ENCODE measurements at places on chromosomes 5 and 9.

GRCh38 chr5:171367424-171368370 lies 20.0 kb upstream of the NPM1 start:
- no peaks in the 10 kb centered on the region for H3K4me1 ChIP-seq
- no peak overlapping the region for H3K27ac ChIP-seq
- H3K4me3 ChIP-seq, result no peak overlapping the region
- peaks cover 23% of the 10 kb centered on the region for H3K27me3 ChIP-seq

DNA sequence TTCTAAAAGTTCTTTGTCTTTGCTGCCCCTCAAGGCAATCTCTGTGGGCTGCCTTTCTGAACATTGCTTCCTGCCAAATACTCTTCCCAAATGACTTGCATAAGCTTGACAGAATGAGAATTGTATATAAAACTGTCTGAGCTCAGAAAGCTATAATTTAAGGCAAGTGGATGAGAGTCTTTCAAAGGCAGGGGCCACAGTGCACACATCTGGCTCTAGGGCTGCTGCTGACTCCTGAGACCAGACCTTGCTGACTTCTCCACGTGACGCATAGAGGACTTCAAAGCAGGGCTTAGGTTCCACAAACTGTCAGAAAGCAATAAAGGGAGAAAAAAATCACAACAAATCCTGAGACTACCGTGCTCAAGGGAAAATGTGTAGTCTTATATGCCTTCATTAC lies 79.4 kb upstream of the DIRAS2 start:
- no peaks in the 10 kb centered on the region for H3K36me3 ChIP-seq
- H3K27me3 ChIP-seq, result no peaks in the 10 kb centered on the region
- no peak overlapping the region for H3K4me3 ChIP-seq
- H3K27ac ChIP-seq, result no peak overlapping the region

GRCh38 chr5:92908952-92909601 lies 671.9 kb downstream of the NR2F1-AS1 start:
- no peak overlapping the region for H3K4me3 ChIP-seq
- H3K27ac ChIP-seq, result no peak overlapping the region
- no peak for DNase-seq
- H3K4me1 ChIP-seq, result no peaks in the 10 kb centered on the region
- H3K36me3 ChIP-seq, result no peaks in the 10 kb centered on the region

DNA sequence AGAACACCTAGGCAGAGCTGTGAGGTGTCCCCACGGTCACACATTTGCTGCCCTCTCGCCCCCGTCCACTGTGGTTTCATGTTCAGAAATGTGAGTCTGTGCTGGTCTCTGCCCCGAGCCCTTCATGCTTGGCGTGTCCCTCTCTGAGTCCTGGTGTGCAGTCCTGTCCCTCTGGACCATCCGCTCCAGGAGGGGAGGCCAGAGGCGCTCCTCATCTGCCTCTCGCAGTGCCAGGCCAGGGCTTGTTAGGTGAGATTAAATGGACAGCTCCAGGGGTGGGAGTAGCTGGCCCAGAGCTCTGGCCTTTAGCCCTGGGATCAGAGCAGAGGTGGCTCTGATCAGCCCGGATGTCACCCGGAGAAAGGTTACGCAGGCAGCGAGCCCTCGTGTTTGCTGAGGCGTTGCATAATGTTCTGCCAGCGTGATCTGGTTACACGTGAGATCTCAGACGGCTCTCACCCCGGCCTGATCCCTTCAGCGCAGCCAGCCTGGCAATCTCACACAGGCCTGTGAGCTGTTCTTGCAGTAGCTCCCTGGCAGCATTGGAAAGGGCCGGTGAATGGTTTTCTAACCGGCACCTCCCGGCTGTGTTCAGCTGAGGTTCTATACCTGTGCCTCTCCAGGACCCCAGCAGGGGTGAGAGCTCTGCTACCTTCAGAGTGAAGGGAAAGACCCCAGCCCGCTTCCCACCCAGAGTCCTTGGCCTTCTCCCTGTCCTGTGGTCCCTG lies 24.5 kb downstream of the PTGES2 start:
- H3K4me3 ChIP-seq, result no peak overlapping the region
- peaks cover 32% of the 10 kb centered on the region for H3K36me3 ChIP-seq
- H3K4me1 ChIP-seq, result peaks cover 61% of the 10 kb centered on the region
- H3K27me3 ChIP-seq, result no peaks in the 10 kb centered on the region
- no peak for DNase-seq
- peak overlapping the region; percentile 22 for H3K27ac ChIP-seq

- H3K27me3 ChIP-seq, result no peaks in the 10 kb centered on the region
- H3K4me1 ChIP-seq, result no peaks in the 10 kb centered on the region
- no peak overlapping the region for H3K4me3 ChIP-seq
- H3K27ac ChIP-seq, result no peak overlapping the region
These were observed 75.9 kb upstream of the ADAMTSL1 start for GRCh38 chr9:18398038-18398437.

GRCh38 chr5:103014983-103015382 lies 105.0 kb downstream of the GIN1 start:
- no peak overlapping the region for H3K4me3 ChIP-seq
- no peaks in the 10 kb centered on the region for H3K4me1 ChIP-seq
- H3K36me3 ChIP-seq, result no peaks in the 10 kb centered on the region
- H3K27ac ChIP-seq, result no peak overlapping the region

- H3K4me1 ChIP-seq, result no peaks in the 10 kb centered on the region
- H3K4me3 ChIP-seq, result no peak overlapping the region
- H3K36me3 ChIP-seq, result no peaks in the 10 kb centered on the region
- H3K27ac ChIP-seq, result no peak overlapping the region
- no peaks in the 10 kb centered on the region for H3K27me3 ChIP-seq
These were observed 61.8 kb upstream of the ZBTB43 start for GRCh38 chr9:126743041-126743440.

GRCh38 chr5:139422307-139422893 lies 16.9 kb downstream of the DNAJC18 start:
- no peaks in the 10 kb centered on the region for H3K36me3 ChIP-seq
- peak; percentile 19 for DNase-seq
- H3K4me1 ChIP-seq, result no peaks in the 10 kb centered on the region
- no peaks in the 10 kb centered on the region for H3K27me3 ChIP-seq
- no peak overlapping the region for H3K27ac ChIP-seq

GRCh38 chr5:96881511-96882115 lies 5.3 kb downstream of the ERAP2 start:
- no peaks in the 10 kb centered on the region for H3K27me3 ChIP-seq
- peaks cover 70% of the 10 kb centered on the region for H3K4me1 ChIP-seq
- no peaks in the 10 kb centered on the region for H3K36me3 ChIP-seq
- DNase-seq, result no peak
- H3K27ac ChIP-seq, result peak overlapping the region; percentile 11
- peak overlapping the region; percentile 32 for H3K4me3 ChIP-seq

DNA sequence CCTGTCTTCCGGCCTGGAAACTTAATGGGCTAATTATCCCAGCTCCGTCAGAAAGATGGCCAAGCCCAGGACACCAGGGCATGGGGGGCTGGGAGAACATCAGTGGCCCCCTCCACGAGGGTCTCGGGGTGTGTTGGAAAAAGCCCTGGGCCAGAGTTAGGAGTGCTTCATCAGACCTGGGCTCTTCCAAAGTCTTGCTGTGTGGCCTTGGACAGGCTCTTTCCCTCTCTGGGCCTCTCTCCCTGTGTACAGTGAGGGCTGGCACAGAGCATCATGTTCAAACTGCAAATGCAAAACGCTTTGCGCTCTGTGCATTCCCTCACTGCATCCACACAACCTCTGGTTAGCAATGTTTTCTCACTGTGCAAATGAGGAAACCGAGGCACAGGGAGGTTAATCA lies 48.3 kb downstream of the ASS1 start:
- H3K27me3 ChIP-seq, result peaks cover 52% of the 10 kb centered on the region
- DNase-seq, result no peak
- no peak overlapping the region for H3K4me3 ChIP-seq
- H3K4me1 ChIP-seq, result no peaks in the 10 kb centered on the region
- no peaks in the 10 kb centered on the region for H3K36me3 ChIP-seq
- H3K27ac ChIP-seq, result no peak overlapping the region

DNA sequence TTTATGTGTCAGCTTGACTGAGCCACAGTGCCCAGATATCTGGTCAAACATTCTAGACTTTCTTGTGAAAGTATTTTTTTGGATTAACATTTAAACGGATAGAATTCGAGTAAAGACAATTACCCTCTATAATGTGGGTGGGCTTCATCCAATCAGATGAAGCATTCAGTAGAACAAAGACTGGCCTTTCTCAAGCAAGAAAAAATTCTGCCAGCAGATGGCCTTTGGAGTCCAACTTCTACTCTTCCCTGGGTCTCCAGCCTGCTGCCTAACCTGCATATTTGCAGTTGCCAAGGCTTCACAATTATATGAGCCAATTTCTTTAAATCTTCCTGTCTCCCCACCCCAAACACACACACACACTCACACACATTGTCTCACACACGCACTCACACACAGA lies 86.4 kb downstream of the MED10 start:
- H3K4me1 ChIP-seq, result no peaks in the 10 kb centered on the region
- DNase-seq, result peak; percentile 2
- H3K4me3 ChIP-seq, result no peak overlapping the region

GRCh38 chr5:120405923-120406322 lies 58.2 kb upstream of the PRR16 start:
- H3K27ac ChIP-seq, result no peak overlapping the region
- H3K27me3 ChIP-seq, result no peaks in the 10 kb centered on the region
- DNase-seq, result no peak
- no peaks in the 10 kb centered on the region for H3K4me1 ChIP-seq
- no peak overlapping the region for H3K4me3 ChIP-seq

GRCh38 chr5:45437752-45438151 lies 258.4 kb downstream of the HCN1 start:
- H3K4me3 ChIP-seq, result no peak overlapping the region
- no peaks in the 10 kb centered on the region for H3K36me3 ChIP-seq

DNA sequence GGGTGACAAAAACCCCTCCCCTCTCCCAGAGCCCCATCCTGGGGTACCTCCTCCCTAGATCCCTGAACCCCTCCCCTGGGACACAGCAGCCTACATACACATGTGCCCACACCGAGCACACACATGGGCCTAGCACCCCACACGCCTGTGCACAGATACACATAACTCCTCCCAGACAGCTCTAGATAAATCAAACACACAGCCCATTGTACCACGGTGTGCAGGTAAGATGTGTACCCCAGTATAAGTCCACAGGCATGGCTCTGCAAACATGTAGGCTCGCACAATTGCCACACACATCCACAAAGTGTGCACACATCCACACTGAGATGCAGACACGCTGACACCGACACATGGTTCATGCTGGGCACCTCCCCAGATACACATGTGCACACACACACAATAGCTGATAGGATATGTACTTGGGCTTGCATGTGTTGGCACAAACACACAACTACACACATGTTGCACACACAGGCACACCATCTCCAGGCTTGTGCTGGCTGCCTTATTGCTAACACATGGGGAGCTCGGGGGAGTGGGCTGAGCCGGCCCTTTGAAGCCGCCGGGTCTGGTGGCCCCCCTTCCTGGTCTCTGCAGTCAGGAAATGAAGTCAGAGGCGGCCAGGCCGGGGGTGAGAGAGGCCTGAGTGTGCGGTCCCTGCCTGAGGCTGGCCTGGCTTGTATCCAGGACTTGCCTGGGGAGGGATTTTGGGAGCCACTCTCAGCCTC lies 30.2 kb downstream of the GOLGA2 start:
- peaks cover 14% of the 10 kb centered on the region for H3K4me1 ChIP-seq
- no peaks in the 10 kb centered on the region for H3K36me3 ChIP-seq
- H3K27me3 ChIP-seq, result peaks cover 54% of the 10 kb centered on the region
- H3K4me3 ChIP-seq, result no peak overlapping the region

- H3K27ac ChIP-seq, result no peak overlapping the region
- no peak overlapping the region for H3K4me3 ChIP-seq
- H3K36me3 ChIP-seq, result no peaks in the 10 kb centered on the region
- no peaks in the 10 kb centered on the region for H3K27me3 ChIP-seq
- no peak for DNase-seq
- no peaks in the 10 kb centered on the region for H3K4me1 ChIP-seq
These were observed 82.4 kb downstream of the MRPS30 start for GRCh38 chr5:44891116-44891515.

DNA sequence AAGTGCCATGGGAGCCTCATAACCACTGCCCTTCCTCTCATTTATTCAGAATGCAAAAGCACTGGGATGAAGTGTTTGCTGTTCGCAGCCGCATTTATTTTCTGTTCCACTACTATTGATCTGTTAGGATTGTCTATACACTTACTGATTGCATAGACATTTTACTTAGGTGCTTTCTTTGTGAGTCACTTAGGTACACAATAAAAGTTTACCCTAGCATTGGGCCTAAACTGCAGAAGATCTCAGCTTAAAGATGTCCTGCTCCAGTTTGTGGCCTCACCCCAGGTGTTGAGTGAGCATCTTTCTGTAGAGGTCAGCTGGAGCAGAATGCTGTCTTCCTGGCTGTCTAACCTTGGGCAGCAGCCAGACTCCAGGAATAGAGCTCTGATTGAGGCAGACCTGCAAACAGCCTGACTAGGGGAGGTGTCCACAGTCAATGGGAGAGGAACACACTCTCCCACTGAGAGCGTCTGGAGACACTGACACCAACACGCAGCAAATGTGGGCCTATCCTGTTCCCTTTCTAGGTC lies 54.0 kb downstream of the GPR21 start:
- no peaks in the 10 kb centered on the region for H3K4me1 ChIP-seq
- H3K4me3 ChIP-seq, result no peak overlapping the region
- H3K27me3 ChIP-seq, result no peaks in the 10 kb centered on the region
- H3K36me3 ChIP-seq, result peaks cover 4% of the 10 kb centered on the region
- no peak for DNase-seq

- H3K36me3 ChIP-seq, result no peaks in the 10 kb centered on the region
- H3K27me3 ChIP-seq, result no peaks in the 10 kb centered on the region
- H3K27ac ChIP-seq, result no peak overlapping the region
- DNase-seq, result no peak
- H3K4me1 ChIP-seq, result no peaks in the 10 kb centered on the region
- H3K4me3 ChIP-seq, result no peak overlapping the region
These were observed 193.3 kb downstream of the TMEM38B start for GRCh38 chr9:105887679-105888078.

GRCh38 chr5:111415053-111415452 lies 97.3 kb downstream of the STARD4 start:
- no peak for DNase-seq
- no peak overlapping the region for H3K27ac ChIP-seq
- peaks cover 11% of the 10 kb centered on the region for H3K36me3 ChIP-seq
- no peak overlapping the region for H3K4me3 ChIP-seq
- no peaks in the 10 kb centered on the region for H3K27me3 ChIP-seq

- no peaks in the 10 kb centered on the region for H3K36me3 ChIP-seq
- no peak overlapping the region for H3K4me3 ChIP-seq
- no peaks in the 10 kb centered on the region for H3K4me1 ChIP-seq
- no peak overlapping the region for H3K27ac ChIP-seq
- no peaks in the 10 kb centered on the region for H3K27me3 ChIP-seq
- DNase-seq, result no peak
These were observed 54.4 kb upstream of the JMY start for GRCh38 chr5:79181419-79182022.

DNA sequence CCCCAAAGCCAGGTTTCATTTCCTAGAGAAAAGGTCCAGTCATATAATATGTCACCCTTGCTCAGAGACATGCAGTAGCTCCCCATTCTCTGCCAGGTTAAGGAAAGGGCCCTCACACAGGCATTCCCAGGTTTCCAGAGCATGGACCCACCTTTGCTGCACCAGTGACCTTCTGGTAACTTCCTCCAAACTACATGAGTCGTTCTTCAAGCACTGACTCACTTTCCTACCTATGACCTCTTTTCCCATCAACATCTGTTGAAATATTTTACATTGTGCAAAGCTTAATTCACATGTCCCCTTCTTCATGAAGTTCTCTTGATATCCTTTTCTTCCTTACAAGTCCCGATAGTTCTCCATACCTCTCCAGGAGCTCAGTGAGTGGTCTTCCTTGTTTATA lies 25.9 kb downstream of the SH3TC2 start:
- no peak overlapping the region for H3K4me3 ChIP-seq
- peaks cover 9% of the 10 kb centered on the region for H3K27me3 ChIP-seq
- DNase-seq, result no peak
- no peak overlapping the region for H3K27ac ChIP-seq
- no peaks in the 10 kb centered on the region for H3K4me1 ChIP-seq

GRCh38 chr5:118407958-118408357 lies 580.4 kb downstream of the DTWD2 start:
- no peak overlapping the region for H3K4me3 ChIP-seq
- H3K36me3 ChIP-seq, result no peaks in the 10 kb centered on the region
- H3K27ac ChIP-seq, result no peak overlapping the region
- H3K4me1 ChIP-seq, result no peaks in the 10 kb centered on the region
- DNase-seq, result no peak
- H3K27me3 ChIP-seq, result no peaks in the 10 kb centered on the region

Data from T-cell (primary cell).